ENCODE measurements at places on chromosomes 1 and 21.

GRCh38 chr21:44751186-44751798 is 39.9 kb upstream of the TSPEAR start:
- DNase-seq: no peak

GRCh38 chr1:28602536-28603439 is 10.7 kb downstream of the RAB42 start:
- peak; percentile 61 for DNase-seq

- peak; percentile 37 for DNase-seq
These were observed 1.5 kb downstream of the HIPK1 start for GRCh38 chr1:113930499-113931161.

DNA sequence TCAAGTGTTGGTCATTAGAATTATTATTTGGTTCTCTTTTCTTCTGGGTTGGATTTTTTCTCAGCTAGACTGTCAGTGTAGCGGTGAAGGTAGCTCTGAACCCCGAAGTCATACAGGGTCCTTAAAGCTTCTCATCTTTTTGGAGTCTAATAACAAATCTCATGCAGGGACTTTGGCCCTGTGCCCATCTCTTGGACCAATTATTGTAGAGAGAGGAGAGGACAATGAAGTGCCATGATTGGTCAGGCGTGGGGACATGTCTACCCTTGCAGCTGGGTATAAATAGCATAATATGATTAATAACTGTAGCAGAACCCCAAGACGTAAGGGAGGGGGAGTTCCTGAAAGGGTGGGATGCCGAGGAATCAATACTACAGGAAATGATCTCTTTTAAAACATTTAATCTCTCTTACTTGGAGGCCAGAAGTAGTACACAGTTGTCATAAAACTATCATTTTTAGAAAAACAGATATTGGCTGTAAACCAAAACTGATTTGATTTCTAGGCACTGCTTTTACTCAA is 8.8 kb downstream of the MAGI3 start:
- no peak for DNase-seq

DNA sequence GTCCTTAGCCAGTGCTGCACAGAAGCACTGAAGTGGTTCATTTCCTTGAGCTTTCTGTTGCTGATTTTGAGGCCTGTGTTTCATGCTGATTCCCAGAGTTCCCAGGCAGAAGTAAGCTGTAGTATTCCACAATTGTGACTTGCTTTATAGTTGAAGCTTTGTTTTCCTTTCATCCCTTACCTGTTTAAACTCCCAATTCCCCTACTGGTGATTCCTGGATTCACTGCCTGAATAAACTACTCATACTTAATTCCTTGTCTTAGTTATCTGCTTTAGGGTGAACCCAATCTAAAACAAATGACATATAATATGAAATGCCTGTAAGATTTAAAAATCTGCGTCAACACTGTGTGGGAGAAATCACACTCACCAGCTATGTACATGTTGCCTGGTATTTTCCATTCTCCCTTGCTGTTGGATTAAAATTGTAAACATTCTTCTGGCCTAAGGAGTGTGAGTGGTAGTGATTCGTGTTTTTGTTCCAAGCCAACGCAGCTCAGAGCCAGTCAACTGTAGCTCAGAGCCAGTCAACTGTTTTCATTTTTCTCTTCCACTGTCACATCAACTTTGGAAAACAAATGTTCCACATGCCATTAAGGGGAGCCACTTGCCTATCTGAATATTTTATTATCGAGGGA is 879.4 kb downstream of the MRPL39 start:
- DNase-seq: no peak

- DNase-seq: no peak
These were observed 58.0 kb downstream of the NGF start for GRCh38 chr1:115280064-115280463.

DNA sequence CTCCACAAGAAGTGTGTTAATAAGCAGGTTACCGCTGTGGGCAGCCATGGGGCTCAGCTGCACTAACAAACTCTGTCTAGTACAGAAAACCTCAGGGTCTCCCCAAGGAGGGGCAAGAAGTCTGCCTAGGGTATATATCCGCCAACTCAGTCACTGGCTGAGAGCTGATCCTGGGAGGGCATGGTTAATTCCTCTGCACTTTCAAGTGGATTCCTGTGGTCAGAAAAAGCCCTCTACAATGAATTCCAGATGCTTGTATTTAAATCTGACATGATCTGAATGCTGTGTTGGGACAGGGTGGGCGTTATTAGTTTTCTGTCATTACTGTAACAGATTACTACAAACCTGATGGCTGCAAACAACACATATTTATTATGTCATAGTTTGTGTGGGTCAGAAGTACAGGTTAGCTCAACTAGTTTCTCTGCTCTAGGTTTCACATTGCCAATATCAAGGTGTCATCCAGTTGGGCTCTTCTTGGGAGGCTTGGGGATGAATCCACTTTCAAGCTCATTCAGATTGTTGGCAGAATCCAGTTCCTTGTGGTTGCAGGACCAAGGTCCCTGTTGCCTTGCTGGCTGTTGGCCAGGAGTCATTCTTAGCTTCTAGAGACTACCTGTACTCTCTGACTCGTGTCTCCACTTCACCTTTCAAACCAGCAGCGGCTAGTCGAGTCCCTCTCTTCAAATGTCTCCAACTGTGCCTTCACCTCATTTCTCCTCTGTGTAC is 8.0 kb upstream of the SELE start:
- DNase-seq: no peak

DNA sequence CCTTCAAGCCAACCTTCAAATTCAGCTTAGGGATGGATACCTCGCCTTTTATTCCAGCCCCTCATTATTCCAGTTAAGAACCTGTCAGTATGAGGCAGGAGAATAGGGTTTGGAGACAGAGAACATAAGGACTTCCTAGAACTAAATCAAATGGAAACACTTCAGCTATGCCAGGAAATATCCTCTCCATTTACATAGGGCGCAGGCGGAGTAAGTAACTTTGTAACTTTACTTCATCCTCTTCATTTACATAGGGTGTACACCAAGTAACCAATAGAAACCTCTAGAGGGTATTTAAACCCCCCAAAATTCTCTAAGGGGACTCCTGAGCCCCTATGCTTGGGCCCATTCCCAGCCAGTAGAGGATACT is 75.4 kb upstream of the ATF3 start:
- no peak for DNase-seq

- DNase-seq: peak; percentile 99
These were observed at the start of gene RGS16 for GRCh38 chr1:182604175-182605164. RGS16 (minus strand) TSS chr1:182604389; CDS start chr1:182604259, 130 bp downstream.

GRCh38 chr1:192943522-192943921 is 115.6 kb downstream of the UCHL5 start:
- no peak for DNase-seq

DNA sequence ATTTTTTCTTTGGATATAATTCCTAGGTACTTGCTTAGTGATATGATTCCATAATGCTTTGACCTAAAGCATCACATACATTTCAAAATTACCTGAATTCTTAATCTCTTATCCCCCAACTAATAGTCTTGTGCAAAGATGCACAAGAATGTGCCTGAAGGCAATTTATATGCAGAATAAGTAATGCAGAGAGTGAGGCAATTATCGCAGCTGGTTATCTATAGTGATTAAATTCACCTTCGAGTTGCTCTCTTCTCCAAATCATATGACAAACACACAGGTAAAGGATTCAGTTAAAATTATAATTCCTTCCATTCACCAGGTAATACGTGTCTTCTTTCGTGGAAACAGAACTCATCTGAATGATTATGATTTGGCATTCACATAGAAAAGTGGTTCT is 717.3 kb downstream of the MRPL39 start:
- no peak for DNase-seq

GRCh38 chr1:119139857-119140176 is 636 bp downstream of the WARS2 start:
- no peak for DNase-seq

DNA sequence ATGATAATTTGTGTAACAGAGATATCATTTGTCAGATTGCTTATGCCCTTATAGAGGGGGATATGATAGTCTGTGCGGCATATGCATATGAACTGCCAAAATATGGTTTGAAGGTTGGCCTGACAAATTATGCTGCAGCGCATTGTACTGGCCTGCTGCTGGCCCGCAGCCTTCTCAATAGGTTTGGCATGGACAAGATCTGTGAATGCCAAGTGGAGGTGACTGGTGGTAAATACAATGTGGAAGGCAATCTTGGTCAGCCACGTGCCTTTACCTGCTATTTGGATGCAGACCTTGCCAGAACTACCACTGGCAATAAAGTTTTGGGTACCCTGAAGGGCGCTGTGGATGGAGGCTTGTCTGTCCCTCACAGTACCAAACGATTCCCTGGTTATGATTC is 82.4 kb downstream of the ZMYM4 start:
- DNase-seq: no peak

- DNase-seq: no peak
These were observed 214.4 kb downstream of the BARHL2 start for GRCh38 chr1:90502696-90503095.

DNA sequence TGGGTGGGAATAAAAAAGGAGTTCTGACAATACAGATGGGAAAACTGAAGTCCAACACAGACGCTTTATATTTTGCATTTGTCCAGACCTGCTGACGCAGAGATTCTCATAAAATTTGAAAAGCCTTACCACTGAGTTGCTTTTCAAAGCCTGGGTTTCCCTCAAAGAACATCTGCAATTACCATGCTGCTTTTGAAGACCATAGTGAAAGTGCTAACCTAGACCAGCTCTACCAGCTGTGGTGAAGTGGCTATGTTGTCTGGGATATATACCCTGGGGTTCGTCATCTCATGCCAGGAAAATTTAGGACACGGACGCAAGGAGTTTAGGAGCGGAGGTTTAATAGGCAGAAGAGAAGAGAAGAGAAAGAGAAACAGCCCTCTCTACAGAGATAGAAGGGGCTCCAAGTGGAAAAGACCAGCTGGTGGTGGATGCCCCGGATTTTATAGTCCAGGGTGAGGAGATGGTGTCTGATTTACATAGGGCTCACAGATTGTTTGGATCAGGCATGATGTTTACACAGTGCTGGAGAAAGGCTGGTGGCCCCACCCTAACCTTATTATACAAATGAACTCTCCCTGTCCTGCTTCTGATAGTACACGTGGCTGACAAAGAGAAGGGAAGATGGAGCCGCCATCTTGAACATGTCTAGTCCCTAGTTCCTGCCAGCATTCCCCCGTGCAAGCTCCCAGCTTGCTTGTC is 73.8 kb downstream of the AK4 start:
- DNase-seq: no peak

DNA sequence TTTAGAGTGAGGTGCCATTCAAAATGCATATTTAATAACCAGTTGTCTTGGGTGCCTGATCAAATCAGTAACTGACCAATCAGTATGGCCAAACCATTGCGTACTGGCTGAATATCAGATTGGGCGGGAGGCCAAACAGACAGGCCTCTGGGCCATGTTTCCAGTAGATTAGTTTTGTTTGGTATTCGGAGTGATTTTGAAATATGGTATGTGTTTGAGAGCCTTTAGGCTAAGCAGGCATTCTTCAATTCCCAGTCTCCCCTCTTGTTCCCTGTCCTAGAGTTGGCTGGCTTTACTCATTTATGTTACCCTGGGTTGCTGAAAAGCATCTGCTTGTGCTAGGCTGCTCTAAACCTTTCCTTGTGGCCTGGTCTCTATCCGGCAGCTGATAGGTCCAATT is 80.1 kb downstream of the BACH1 start:
- no peak for DNase-seq

- no peak for DNase-seq
These were observed 14.3 kb downstream of the PLEKHA6 start for GRCh38 chr1:204345438-204345841.

Measured in MM.1S (cell line).